ENCODE measurements at places on chromosomes 5 and 9. TPM values are rescaled to one million over a fixed set of nuclear protein-coding genes. Genes with fewer than 3 reads are reported as not detected.

GRCh38 chr9:93223260-93224180 lies 39.6 kb downstream of the WNK2 start:
- peaks cover 21% of the 10 kb centered on the region for H3K4me1 ChIP-seq
- H3K27me3 ChIP-seq = no peaks in the 10 kb centered on the region
- DNase-seq = peak; percentile 66
- H3K4me3 ChIP-seq = no peak overlapping the region
- peak overlapping the region; percentile 72 for H3K27ac ChIP-seq

GRCh38 chr5:157172403-157172802 lies 6.3 kb upstream of the GARIN3 start:
- H3K27ac ChIP-seq = no peak overlapping the region
- H3K27me3 ChIP-seq = no peaks in the 10 kb centered on the region
- H3K4me3 ChIP-seq = no peak overlapping the region
- H3K4me1 ChIP-seq = no peaks in the 10 kb centered on the region
- peak; percentile 12 for DNase-seq
- no peaks in the 10 kb centered on the region for H3K36me3 ChIP-seq

DNA sequence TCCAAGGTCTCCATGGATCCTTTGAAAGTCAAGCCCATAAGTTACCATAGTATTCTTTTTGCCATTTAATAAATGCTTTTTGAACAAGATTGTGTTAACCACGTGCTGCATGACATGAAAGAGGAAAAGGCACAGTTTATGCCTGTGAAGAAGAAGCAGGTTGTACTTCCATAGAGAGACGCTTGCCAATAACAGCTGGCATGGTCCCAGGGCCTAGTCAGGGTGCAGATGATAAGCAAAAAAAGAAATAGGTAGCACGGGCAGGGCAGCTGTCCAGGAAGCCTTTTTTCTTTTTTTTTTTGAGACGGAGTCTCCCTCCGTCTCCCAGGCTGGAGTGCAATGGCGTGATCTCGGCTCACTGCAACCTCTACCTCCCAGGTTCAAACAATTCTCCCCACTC lies 71.8 kb upstream of the CLINT1 start:
- peak; percentile 65 for DNase-seq
- H3K27me3 ChIP-seq = no peaks in the 10 kb centered on the region
- H3K36me3 ChIP-seq = no peaks in the 10 kb centered on the region
- no peak overlapping the region for H3K4me3 ChIP-seq
- H3K4me1 ChIP-seq = peaks cover 17% of the 10 kb centered on the region

GRCh38 chr9:89435071-89435823 lies 62.7 kb downstream of the SEMA4D start:
- DNase-seq = peak; percentile 92
- no peaks in the 10 kb centered on the region for H3K27me3 ChIP-seq
- no peaks in the 10 kb centered on the region for H3K36me3 ChIP-seq
- peaks cover 30% of the 10 kb centered on the region for H3K4me1 ChIP-seq
- peak overlapping the region; percentile 70 for H3K27ac ChIP-seq

GRCh38 chr9:125293134-125293533 lies 31.5 kb downstream of the GAPVD1 start:
- H3K27ac ChIP-seq = no peak overlapping the region
- peaks cover 6% of the 10 kb centered on the region for H3K36me3 ChIP-seq
- no peak for DNase-seq
- H3K4me1 ChIP-seq = no peaks in the 10 kb centered on the region

DNA sequence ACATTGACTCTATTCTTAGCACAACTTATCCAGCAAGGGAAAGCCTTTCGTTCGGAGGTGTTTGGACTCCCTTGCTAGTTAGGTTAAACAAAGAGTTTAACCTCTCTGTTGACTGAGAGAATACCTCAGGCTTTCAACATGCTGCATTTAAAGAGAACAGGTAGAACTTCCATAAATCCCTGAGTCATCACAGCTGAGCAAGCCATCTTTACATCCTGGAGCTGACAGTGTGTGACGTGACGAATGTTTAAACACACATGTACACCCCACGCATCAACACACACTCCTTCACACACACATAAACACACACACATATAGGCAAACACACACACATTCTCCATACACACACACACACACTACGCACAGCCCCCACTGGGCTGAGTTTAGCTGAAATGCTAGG lies 152.8 kb downstream of the ADAMTS12 start:
- H3K27ac ChIP-seq = no peak overlapping the region
- H3K36me3 ChIP-seq = no peaks in the 10 kb centered on the region
- no peaks in the 10 kb centered on the region for H3K27me3 ChIP-seq
- DNase-seq = no peak

DNA sequence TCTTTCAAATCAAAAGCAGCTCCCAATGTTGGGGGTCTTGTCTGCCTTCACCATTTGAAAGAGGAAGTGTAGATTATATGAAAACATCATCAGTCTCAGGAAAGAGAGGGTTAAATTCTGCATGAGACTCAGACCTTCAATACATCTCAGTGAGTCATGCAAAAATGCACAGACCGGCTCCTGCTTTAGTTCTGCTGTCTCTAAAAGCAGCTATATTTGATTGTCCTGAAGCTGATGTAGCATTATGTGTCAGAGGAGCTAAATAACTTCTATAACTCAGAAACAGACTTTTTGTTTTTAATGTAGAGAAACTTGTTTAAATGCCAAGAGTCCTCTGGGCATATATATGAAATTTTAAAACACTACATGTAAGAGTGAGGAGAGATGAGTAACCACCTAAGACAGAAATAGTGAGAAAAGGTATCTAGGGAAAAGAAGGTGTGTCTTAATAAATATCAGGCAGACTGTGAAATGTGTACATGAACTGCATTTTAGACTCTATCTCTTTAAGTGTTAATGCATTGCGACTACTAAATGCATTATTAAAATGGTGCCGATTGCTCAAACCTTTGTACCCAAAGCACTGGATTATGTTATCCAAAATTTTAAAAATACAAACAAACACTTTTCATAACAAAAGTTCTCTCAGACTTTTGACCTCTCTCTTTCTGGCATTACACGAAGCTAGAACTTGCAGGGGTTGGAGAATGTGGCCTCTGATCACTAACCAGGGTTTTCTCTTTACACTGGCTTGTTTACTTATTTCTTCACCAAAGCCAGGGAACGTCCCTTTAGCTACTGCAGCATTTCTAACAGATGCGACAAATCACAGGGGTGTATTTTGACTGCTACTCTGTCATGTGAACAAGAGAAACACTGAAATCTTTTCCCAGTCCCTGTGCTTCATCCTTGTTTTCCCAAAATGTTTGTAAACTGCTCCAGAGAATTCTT lies 302.3 kb downstream of the ARL15 start:
- no peaks in the 10 kb centered on the region for H3K36me3 ChIP-seq
- no peak overlapping the region for H3K4me3 ChIP-seq
- H3K27ac ChIP-seq = no peak overlapping the region
- DNase-seq = no peak
- H3K4me1 ChIP-seq = no peaks in the 10 kb centered on the region

GRCh38 chr5:6455571-6456200 lies 7.0 kb downstream of the UBE2QL1 start:
- H3K27ac ChIP-seq = no peak overlapping the region
- no peaks in the 10 kb centered on the region for H3K4me1 ChIP-seq
- H3K27me3 ChIP-seq = peaks cover 25% of the 10 kb centered on the region

DNA sequence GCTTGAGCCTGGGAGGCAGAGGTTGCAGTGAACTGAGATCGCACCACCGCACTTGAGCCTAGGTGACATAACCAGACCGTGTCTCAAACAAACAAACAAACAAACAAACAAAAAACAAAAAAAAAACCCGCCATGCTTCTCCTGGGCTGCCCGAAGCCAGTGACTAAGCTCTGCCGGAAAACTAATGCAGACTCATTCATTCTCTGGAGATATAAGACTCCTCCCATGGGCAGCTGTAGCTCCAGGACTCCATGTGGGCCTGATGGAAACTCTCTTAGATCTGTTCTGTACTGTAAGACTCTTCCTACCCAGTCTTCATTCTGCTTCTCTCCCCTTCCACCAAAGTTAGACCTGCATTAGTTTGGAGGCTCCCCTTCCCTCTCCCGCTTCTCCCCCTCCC lies 11.1 kb downstream of the GLDC start:
- no peaks in the 10 kb centered on the region for H3K36me3 ChIP-seq
- H3K4me3 ChIP-seq = no peak overlapping the region
- no peak overlapping the region for H3K27ac ChIP-seq
- no peaks in the 10 kb centered on the region for H3K4me1 ChIP-seq

GRCh38 chr9:131065599-131065998 lies 30.7 kb upstream of the AIF1L start:
- no peak overlapping the region for H3K27ac ChIP-seq
- H3K27me3 ChIP-seq = no peaks in the 10 kb centered on the region
- no peak for DNase-seq

DNA sequence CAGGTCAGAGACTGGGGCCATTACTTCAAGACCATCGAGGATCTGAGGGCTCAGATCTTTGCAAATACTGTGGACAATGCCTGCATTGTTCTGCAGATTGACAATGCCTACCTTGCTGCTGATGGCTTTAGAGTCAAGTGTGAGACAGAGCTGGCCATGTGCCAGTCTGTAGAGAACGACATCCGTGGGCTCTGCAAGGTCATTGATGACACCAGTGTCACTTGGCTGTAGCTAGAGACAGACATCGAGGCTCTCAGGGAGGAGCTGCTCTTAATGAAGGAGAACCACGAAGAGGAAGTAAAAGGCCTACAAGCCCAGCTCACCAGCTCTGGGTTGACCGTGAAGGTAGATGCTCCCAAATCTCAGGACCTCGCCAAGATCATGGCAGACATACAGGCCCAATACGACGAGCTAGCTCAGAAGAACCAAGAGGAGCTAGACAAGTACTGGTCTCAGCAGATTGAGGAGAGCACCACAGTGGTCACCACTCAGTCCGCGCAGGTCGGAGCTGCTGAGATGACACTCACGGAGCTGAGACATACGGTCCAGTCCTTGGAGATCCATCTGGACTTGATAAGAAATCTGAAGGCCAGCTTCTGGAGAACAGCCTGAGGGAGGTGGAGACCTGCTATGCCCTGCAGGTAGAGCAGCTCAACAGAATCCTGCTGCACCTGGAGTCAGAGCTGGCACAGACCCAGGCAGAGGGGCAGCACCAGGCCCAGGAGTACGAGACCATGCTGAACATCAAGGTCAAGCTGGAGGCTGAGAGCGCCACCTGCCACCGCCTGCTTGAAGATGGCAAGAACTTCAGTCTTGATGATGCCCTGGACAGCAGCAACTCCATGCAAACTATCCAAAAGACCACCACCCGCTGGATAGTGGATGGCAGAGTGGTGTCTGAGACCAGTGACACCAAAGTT lies 9.3 kb downstream of the NIPBL start:
- no peak for DNase-seq
- H3K4me1 ChIP-seq = peaks cover 66% of the 10 kb centered on the region
- H3K27ac ChIP-seq = no peak overlapping the region
- no peaks in the 10 kb centered on the region for H3K36me3 ChIP-seq
- no peaks in the 10 kb centered on the region for H3K27me3 ChIP-seq
- no peak overlapping the region for H3K4me3 ChIP-seq

DNA sequence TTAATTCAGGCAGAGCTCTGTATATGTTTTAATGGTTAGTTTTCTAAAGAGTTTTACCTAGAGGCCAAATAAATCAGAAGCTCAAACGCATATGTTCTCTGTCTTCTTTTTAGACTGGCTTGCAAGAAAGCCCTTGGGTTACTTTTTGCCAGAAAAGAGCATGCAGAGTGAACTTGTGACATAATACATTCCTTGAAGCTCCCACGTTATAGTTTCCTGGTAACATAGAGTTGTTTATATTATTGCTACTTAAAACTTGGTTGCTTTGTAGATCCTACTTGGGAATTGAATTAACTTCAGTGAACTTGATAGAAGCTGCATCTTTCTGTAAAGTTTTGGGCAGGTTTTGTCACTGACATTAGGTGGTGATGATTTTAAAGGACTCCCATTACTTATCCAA lies 102.9 kb downstream of the C9orf152 start:
- no peak overlapping the region for H3K4me3 ChIP-seq
- H3K27ac ChIP-seq = no peak overlapping the region
- no peaks in the 10 kb centered on the region for H3K36me3 ChIP-seq
- peaks cover 27% of the 10 kb centered on the region for H3K4me1 ChIP-seq

DNA sequence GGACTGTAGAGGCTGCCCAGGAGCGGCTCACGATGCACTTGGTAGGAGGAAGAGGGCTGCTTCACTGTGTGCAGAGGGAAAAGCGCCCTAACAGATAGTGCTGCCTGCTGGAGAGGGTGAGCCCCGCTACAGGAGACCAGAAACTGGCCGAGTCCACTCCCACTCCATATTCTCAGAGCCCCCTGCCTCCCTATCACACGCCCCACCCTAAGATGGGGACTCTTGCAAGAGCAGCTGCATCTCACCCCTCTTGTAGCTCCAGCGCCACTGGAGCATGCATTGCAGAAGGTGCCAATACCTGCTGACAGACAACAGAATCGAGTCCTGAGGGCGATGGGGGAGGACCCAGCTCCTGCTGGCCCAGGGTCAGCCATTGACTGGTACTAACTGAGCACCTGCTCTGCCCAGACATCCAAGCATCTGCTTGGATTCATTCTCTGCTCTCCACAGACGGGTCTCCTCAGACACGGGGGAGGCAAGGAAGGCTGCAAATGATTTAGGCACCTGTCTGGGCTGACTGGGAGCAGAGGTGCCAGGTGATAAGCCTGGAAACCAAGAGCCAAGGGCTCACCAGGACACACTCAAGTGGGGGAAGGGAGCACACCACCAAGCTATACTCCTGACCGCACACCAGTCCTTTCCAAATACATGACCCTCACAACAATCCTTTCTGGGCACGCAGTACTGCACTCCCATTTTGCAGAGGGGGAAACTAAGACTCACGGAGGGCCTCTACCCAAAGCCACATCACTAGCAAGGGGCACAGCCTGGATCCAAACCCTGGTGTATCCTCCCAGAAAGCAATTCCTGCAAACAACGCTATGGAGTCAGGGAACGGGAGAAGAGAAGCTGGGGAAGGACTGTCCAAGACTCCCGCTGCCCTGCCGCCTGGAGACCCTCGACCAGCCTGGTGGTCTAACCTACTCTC lies 1.6 kb downstream of the BICD2 start:
- no peaks in the 10 kb centered on the region for H3K36me3 ChIP-seq
- H3K27me3 ChIP-seq = no peaks in the 10 kb centered on the region
- peak overlapping the region; percentile 99 for H3K27ac ChIP-seq

DNA sequence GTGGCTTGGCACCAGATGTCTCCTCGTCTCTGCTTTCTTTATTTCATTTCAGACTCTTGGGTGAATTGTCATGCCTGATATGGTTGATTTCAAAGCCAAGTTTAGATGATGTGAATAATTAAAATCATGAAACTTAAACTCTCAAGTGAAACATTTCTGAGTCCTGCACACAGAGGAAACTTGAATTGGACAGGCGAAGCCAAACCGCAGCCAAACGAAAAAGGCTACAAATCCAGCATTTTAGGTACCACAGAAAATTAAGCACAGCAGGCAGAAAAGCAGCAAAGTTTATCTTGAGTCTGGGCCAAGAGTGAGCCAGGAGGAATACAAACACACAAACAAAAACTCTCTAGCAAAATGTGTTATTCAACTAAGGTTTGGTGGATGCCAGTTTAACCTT lies 659.8 kb upstream of the KLF4 start:
- H3K4me1 ChIP-seq = no peaks in the 10 kb centered on the region
- H3K4me3 ChIP-seq = no peak overlapping the region
- H3K36me3 ChIP-seq = no peaks in the 10 kb centered on the region
- H3K27me3 ChIP-seq = no peaks in the 10 kb centered on the region

SPINK5 gene
- total RNA-seq = 3.0 TPM

IFNE gene
- not detected for total RNA-seq

FAM169A gene
- 2.1 TPM for total RNA-seq

WNT8A gene
- not detected for total RNA-seq

SLC45A2 gene
- 1.6 TPM for total RNA-seq

PBX3 gene
- total RNA-seq = 70.3 TPM

Data from transverse colon (tissue), 4 donors.